ENCODE measurements at places on chromosomes 6 and 20.

DNA sequence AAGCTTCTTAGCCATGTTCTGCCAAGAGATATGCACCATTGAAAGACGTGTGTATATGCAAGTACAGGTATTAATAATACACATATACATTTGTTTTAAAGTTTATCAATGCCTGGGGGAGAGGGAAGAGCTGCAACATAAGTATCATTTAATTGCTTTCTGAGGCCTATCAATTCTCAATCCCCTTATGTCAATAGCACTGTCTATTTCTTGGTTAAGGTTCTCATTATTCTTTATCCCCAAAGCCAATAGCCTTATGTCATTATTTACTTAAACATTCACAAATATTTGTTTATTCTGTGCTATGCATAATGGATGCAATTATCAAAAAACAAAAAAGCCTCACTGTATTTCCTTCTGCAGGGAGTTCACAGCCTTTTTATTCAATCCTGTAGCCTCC lies 350.3 kb upstream of the KCNQ5 start:
- DNase-seq: no peak

DNA sequence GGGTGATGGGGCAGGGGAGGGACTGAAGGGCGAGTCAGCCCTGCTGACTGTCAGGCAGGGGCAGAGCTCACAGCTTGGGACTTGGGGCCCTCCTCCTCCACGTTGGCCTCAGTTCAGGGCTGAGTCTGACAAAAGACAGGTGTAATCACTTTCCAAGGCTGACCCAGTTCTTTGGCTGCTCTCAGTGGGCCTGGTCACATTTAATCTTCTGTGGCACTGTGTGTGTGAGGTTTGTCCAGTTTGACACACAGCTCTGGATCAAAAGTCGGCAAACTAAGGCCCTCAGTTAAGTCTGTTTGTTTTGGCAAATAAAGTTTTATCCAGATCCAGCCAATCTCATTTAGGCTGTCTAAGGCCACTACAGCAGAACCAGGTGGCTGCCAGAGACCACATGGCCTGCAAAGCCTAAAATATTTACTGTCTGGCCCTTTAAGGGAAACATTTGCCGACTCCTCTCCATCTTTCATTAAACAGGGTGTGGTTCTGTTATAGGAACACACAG lies 5.1 kb upstream of the MAP1LC3A start:
- DNase-seq: no peak

GRCh38 chr6:114247101-114247500 lies 95.7 kb downstream of the HS3ST5 start:
- DNase-seq: no peak

DNA sequence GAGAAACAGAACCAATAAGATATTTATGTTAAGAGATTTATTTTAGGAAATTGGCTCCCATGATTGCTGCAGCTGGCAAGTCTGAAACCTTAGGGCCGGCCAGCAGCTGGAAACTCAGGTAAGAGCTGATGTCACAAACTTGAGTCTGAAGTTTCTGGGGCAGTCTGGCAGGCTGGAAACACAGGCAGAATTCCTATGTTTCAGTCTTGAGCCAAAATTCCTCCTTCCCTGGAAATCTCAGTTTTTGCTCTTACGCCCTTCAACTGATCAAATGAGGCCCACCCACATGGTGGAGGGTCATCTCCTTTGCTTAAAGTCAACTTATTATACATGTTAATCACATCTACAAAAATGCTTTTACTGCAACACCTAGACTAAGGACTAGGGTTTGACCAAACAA lies 184.1 kb downstream of the SOD2 start:
- no peak for DNase-seq

DNA sequence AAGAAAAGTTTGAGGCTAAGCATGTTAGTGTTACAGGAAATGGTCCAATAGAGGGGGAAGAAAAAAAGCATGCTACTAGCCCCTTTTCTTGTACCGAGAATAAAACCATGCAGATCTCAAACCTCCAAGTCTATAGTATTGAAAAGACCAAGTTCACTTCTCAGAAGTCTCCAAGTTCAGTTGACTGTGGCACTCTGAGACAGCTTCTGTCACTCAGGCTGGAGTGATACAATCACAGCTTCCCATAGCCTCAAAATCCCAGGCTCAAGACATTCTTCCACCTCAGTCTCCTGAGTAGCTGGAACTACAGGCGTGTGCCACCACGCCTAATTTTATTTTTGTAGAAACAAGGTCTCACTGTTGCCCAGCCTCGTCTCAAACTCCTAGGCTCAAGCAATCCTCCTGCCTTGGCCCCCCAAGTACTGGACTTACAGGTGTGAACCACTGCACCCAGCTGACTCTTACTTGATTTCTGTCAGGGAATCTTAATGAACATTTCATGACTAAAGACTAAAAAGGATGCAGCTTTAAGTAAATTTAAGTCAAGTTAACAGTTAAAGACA lies 16.2 kb downstream of the C6orf62 start:
- no peak for DNase-seq
